ENCODE measurements at places on chromosomes 1 and 21.
A peak's percentile ranks its signal among the peaks of the same experiment; 100 is the strongest.

DNA sequence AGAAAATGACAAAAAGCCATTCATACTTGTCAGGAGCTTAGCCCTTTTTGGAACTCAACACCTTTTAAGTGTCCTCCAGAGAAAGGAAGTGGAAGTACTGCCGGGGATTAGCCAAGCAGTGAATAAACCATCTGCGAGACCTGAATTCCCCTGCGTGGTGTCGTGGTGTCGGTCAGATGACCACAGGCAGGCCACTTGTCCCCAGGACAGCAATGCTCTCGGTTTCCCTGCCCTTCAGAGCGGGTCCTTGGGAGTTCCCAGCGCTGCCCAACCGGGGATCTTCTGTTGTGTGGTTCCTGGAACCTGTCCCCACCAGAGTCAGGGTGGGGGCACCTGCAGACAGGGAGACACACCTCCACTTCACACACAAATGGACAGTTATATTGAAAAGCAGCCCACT lies 9.2 kb downstream of the GPR157 start:
- DNase-seq: no peak

GRCh38 chr21:36591326-36591970 lies 107.5 kb upstream of the SIM2 start:
- no peak for DNase-seq

- DNase-seq: no peak
Measured at GRCh38 chr1:10664251-10664650, 132.2 kb downstream of the CASZ1 start.

DNA sequence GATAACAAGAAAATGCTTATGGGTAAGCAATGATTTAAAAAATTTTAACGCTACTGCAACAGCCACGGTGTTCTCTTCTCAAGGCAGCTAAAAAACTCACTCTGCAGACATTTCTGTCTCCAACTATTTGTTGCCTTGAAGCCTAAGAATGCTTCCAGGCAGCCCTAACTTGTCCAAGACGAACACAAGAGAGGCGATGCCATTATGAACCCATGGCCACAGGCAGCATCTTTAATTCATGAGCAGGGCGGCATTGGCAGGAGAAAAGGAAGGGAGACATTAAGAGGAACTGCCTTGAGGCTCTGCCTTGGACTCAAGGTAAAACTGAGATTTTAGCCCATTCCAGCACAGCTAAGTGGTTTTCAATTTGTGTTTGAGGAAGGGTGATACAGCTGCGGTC lies 67.5 kb downstream of the KCND3 start:
- no peak for DNase-seq

GRCh38 chr1:236455243-236455642 lies 61.2 kb downstream of the EDARADD start:
- no peak for DNase-seq

- DNase-seq: no peak
Measured at GRCh38 chr1:156640842-156641706, 843 bp upstream of the BCAN start.

- peak; percentile 30 for DNase-seq
Measured at GRCh38 chr1:208093754-208094719, 150.1 kb downstream of the PLXNA2 start.

DNA sequence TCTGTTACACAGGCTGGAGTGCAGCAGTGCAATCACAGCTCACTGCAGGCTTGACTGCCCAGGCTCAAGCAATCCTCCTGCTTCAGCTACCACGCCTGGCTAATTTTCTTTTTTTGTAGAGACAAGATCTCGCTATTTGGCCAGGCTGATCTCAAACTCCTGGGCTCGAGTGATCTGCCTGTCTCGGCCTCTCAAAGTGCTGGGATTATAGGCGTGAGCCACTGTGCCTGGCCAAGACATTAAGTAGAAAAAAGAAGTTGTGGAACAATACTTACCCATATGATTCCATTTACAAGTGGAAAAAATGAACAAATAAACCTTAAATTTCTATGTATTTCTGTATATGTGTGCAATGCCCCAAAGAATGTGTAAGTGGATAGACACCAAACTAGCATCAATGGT lies 30.3 kb upstream of the ID3 start:
- DNase-seq: no peak

DNA sequence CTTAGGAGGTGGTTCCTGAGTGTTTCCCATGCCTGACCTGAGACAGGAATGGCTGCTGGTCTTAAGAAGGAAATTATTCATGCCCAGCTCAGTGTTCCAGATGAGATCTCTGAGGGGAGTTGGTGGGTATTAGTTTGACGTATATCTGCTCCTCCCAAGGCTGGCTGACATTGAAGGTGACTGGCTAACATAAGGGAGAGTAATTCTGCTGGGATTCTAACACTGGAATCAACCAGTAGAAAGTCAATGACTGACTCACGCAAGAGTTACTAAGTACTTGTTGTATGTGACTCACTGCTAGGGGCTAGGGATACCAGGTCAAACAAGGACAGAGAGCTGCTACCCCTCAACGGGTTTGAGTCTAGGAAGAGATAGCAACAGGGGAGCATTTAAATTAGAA lies 177.3 kb downstream of the CACNA1E start:
- no peak for DNase-seq

GRCh38 chr1:5481889-5482288 lies 510.3 kb downstream of the NPHP4 start:
- DNase-seq: peak; percentile 1

DNA sequence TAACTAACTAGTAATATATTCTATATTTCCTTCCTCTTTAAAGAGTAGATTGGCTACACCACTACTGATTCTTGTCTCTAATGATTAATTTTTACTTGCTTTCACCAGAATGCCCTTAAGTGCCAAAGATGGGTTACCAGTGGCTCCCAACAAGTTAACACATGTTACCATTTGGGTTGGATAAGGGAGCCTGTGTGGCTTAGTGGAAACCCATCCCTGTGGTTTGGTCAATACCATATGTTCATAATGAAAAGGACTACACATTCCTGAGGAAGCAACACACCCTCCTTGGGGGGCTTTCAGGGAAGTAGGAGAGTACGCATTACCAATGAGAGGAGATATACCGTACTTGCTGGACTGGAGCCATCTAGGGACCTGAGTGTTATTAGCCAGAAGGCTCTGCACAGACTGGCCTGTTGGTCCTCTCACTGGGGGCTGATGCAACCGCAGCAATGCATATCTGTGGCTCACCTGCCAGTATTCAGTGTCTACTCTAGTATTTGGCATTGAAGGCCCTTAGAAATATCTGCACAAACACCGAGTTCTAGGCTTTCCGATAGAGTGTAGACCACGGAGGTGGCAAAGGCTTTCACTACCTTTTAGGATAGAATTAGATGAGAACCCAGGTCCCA lies 29.3 kb upstream of the PLXNA2 start:
- DNase-seq: no peak

- no peak for DNase-seq
Measured at GRCh38 chr1:22133931-22134324, 9.0 kb downstream of the WNT4 start.

GRCh38 chr21:38307771-38308531 lies 51.2 kb downstream of the KCNJ15 start:
- no peak for DNase-seq

DNA sequence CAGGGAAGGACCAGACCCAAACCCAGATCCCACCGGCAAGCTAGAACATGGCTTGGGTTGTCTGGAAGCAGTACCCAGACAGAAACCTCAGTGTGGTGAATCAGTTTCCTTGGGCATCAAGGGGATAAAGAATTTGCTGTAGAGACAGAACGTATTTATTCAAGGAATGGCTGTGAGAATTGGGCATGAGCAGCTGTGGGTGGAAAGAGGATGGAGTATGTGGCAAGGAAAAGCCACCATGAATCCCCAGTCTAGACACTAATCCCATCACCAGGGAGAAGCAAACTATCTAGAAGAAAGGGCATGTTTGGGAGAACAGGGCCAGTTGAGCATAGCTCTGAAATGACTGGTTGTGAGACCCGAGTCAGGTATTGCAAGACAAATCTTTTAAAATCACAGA lies 109.2 kb downstream of the TOMM20 start:
- no peak for DNase-seq

- DNase-seq: no peak
Measured at GRCh38 chr21:23093259-23093658, 2095.1 kb downstream of the NCAM2 start.

DNA sequence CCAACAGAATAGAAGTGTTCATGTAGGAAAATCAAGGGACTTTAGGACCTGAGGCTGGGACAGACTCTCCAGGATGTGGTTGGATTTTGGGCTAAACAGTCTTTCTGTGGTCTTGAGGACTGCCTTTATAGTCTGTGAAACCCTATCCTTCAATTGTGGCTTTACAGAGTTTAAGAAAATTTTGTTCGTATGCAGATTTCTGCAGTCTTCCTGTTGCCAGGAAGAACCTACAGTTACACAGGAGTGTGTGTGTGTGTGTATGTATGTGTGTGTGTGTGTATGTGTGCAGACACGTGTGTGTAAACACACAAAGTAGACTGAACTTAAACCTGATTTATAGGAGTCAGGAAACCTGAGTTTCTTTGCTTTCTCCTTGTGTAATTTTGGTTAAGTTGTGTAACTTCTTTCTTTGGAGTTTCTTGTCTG lies 22.8 kb downstream of the NEK7 start:
- no peak for DNase-seq

- no peak for DNase-seq
Measured at GRCh38 chr1:40906781-40907400, 44.7 kb upstream of the CITED4 start.

DNA sequence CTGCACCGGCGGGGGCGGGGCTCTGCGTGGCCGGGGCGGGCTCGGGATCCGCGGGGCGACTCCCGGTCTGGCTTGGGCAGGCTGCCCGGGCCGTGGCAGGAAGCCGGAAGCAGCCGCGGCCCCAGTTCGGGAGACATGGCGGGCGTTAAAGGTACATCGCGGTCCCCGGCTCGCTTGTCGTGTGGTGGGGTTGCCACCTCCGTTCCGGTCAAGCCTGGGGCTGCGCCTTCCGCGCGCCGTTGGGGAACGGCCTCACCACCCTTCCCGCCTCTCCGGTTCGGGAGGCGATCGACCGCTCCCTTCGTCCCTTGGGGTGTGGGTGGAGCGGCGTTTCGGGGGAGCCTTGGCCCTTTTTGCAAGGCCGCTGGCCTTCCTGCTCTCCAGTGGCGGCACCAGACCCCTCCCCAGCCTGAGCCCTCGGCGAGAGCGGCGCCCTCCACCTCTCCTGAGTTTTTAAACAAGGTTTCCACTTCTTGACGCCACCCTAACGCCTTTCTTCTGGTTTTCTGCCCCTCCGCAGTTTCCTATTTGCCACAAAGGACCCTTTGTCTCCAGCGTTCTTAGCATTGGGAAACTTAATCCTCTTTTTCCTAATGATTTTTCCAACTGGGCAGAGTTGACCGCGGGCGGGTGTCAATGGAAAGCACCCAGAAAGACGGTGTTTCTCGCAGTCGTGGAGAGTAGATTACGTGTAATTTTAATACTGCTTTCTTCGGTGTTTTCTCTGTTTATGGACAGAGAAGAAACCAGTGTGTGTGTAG lies at the start of the genes LEPR and LEPROT:
TSS of gene LEPR (plus strand) at position 79 of the 761 bp plus-strand sequence. CDS start 144,898 bp downstream, outside the sequence.
TSS of gene LEPROT (plus strand) at position 79 of the 761 bp plus-strand sequence. CDS start at position 136, 57 bp downstream.
- no peak for DNase-seq

- no peak for DNase-seq
Measured at GRCh38 chr1:47913225-47913823, 83.9 kb downstream of the TRABD2B start.

- no peak for DNase-seq
Measured at GRCh38 chr1:56477164-56478111, 101.9 kb downstream of the PLPP3 start.

GRCh38 chr1:115969509-115969908 lies 6.8 kb upstream of the SLC22A15 start:
- DNase-seq: no peak

DNA sequence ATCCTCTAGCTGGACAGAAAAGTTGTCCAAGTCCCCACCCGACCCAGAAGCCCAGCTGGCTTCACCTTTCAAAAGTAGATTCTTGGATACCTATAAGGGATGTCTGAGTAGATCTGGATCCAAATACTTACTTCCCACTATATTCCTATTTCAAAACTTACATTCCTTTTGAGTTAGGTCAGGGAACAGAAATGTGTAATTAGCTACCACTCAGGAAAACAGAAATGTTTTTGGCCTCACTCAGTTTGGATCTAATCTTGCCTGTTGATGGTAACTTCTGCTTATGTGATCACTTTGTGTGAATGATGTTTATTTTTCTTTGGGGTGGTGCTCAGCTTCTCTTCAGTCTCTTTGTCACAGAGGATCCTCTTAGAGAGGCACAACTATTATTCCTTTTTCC lies 814.4 kb upstream of the RGS18 start:
- DNase-seq: no peak

All from activated CD8-positive, alpha-beta memory T cell treated with anti-CD3 and anti-CD28 coated beads for 1 hour (primary cell).